ENCODE measurements at places on chromosomes 5 and 9.

DNA sequence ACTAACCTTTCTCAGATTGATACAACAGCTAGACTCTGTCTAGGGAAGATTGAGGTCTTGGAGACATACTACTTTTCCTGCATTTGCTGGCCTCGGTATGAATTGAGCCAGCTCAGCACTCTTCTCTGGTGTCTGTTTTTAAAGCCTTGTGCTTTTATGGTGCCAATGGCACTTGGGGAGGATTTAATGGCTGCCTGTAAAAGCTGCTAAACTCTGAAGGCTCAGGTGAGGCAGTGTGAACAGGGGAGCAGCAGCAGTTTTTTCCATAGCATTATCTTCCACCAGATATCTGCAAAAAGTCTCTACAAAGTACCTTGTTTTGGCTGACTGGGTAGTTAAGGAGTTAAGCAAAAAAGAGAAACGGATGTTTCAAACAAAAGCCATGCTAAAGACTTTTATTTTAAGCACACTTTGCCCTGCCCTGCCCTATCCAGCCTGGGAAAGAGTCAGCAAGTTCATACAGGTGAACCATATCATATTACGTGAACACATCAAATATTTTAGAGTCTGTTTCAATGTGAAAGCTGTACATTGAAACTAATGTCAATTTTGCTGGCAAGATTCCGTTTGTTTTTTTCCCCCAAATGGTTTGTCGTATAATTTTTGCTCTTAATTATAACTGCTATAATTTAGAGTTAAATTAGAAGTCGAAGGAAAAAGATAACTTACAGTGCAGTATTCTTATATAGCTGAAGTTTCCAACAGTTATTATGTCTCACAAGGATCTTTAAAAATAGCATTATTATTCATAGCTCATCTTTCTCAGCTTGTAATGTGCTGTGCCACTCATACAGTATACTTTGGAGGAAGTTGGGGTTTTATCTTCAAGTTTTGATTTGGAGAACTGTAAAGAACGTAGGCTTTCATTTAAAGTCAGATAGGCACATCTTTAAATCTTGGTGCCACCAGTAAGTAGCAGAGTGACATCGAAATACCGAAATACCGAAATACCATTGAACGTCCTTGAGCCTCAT is 424.1 kb upstream of the CD180 start:
- no peak overlapping the region for H3K27ac ChIP-seq
- no peak for DNase-seq
- H3K27me3 ChIP-seq = no peaks in the 10 kb centered on the region
- H3K4me3 ChIP-seq = no peak overlapping the region
- H3K4me1 ChIP-seq = no peaks in the 10 kb centered on the region
- no peaks in the 10 kb centered on the region for H3K36me3 ChIP-seq

DNA sequence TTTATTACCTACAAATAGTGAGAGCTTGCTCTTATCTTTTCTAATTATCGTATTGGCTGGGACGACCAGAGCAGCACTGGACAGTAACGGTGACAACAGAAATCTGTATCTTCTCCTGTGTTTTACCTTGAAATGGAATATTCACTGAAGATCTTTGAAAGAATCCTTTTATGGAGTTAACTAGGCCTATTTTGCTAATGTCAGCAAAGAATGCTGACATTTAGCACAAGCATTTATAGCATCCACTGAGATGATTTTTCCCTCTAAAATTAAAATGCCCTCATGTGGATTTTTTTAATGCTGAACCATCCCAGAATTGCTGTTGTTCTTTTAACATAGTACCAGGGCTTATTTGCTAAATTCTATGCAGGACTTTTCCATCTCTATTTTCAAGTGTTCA is 59.4 kb downstream of the ROR2 start:
- no peaks in the 10 kb centered on the region for H3K36me3 ChIP-seq
- H3K4me3 ChIP-seq = no peak overlapping the region
- no peaks in the 10 kb centered on the region for H3K4me1 ChIP-seq

- no peak overlapping the region for H3K27ac ChIP-seq
- DNase-seq = no peak
- no peaks in the 10 kb centered on the region for H3K36me3 ChIP-seq
- no peaks in the 10 kb centered on the region for H3K27me3 ChIP-seq
- peak overlapping the region; percentile 2 for H3K4me3 ChIP-seq
These were observed 87.5 kb downstream of the SECISBP2 start for GRCh38 chr9:89405826-89406225.

GRCh38 chr5:101482931-101483330 is 579.8 kb upstream of the ST8SIA4 start:
- no peak overlapping the region for H3K4me3 ChIP-seq
- H3K36me3 ChIP-seq = no peaks in the 10 kb centered on the region
- H3K4me1 ChIP-seq = no peaks in the 10 kb centered on the region
- no peaks in the 10 kb centered on the region for H3K27me3 ChIP-seq

GRCh38 chr5:103909391-103909790 is 346.8 kb upstream of the NUDT12 start:
- no peaks in the 10 kb centered on the region for H3K36me3 ChIP-seq
- no peak for DNase-seq
- H3K27ac ChIP-seq = no peak overlapping the region
- no peaks in the 10 kb centered on the region for H3K4me1 ChIP-seq

- H3K36me3 ChIP-seq = no peaks in the 10 kb centered on the region
- H3K27ac ChIP-seq = peak overlapping the region; percentile 48
- no peaks in the 10 kb centered on the region for H3K4me1 ChIP-seq
These were observed 8.8 kb downstream of the PRXL2C start for GRCh38 chr9:96646081-96646991.

DNA sequence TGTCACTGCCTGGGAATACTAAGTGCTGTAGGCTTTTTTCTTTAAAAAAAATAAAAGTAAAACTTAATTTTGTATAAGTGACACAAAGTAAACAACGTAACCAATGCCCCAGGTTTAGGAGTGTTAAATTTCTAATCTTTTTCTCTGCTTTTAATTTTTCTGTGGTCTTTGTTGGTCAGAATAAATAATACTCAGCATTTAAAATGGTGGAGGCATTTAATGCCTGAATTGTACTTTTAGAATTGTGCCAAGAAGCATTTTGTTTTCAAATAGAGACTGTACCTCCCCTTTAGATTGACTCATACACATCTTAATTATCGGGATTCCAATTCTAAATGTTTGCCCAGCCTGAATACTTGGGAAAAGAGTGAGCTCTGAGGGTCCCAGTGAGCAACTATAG is 1.6 kb downstream of the DMXL1 start:
- H3K4me1 ChIP-seq = peaks cover 7% of the 10 kb centered on the region
- no peaks in the 10 kb centered on the region for H3K27me3 ChIP-seq
- no peak overlapping the region for H3K27ac ChIP-seq

All from breast epithelium (tissue), 4 donors.